ENCODE measurements at places on chromosomes 2 and 18. TPM values are rescaled to one million over a fixed set of nuclear protein-coding genes. Genes with fewer than 3 reads are reported as not detected.

DNA sequence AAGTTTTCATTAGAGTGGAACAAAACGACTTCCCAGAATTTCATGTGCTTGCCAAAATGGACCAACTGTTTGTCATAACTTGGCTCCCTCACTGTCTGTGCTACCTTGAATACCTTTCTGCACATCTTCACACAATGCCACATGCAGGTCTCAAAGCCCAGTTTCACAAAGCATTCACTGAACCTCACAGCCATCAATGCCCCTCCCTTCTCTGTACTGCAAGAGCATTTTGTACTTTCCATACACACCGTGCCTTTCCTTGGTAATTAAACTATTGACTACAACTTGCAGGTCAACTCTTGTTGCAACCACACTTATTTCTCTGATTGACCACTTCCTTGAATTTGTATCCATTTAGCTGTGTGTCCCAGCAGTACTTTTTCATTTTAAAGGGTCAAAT lies 50.5 kb downstream of the PAX3 start:
- DNase-seq: no peak

- peak; percentile 16 for DNase-seq
Observed at GRCh38 chr2:12314127-12314760, 402.5 kb upstream of the TRIB2 start.

DNA sequence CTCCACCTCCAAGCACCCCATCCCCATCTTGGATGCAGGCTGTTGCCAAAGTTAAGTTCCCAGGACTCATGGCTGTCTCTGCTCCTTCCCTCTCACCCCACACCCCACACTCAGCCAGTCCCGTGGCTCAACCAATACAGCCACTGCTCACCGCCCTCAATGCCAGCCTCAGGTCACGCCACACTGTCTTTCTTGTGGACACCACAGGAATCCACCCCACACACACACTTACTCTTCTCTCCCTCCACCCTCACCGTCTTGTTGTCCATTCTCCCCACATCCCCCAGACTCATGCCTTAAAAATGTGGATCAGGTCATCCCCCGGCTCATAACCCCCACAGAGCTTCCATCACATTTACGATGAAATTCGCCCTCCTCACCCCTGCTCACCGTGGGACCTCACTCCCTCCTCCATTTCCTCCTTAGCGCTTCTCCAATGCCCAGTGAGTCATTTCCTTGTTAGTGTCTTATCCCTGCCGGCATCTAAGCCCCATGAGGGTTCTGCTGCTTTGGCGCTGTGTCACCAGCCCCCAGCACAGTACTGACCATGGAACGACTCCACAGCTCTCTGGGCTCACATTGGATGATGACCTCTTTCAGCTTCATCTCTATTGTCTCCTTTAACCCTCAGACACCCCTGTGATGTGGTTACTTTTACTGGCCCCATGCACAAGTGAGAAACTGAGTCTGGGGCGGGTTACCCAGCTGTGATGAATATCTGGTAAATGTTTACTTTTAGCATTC lies 13.8 kb downstream of the MLPH start:
- DNase-seq: no peak

GRCh38 chr2:68931799-68932198 lies 20.9 kb downstream of the GKN2 start:
- no peak for DNase-seq

GRCh38 chr2:224894356-224894755 lies 147.9 kb downstream of the DOCK10 start:
- no peak for DNase-seq

DNA sequence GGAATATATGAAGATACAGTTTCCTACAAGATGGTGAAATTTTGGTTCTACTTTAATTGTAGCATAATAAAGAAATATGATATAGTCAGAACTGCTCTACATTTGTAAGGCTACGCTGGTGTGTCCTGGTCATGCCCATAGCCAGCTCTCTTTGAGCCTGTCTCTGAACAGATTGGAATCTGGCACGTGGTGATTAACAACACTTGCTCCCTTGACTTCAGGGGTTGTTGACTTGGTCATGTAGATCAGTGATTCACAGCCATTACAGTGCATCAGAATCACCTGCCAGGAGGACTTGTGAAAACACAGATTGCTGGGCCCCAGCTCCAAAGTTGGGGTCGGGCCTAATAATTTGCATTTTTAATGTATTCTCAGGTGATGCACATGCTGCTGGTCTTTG lies 80.4 kb downstream of the PTPRM start:
- DNase-seq: no peak

- DNase-seq: no peak
Observed at GRCh38 chr18:72180689-72181088, 363.5 kb downstream of the CBLN2 start.

GRCh38 chr2:192059266-192059665 lies 135.5 kb downstream of the TMEFF2 start:
- DNase-seq: no peak

GRCh38 chr2:227908266-227909054 lies 37.0 kb downstream of the DAW1 start:
- no peak for DNase-seq

DNA sequence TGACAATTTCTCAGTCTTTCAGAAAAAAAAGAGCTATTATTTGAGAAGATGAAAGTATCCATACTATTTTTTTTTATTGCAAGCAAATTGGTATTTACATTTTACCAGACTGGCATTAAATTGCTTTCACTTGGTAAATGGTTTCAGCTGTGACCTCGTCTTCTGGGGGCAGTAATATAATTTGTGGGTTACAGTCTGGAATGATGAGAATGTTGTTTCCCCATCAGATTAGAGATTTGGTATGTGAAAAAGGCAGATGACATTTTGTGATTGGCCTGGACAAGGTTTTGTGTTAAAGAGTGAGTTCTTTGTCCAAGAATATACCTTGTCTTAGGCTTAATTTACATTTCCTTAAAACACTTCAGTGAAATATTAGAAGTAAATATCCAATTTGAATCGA lies 390.1 kb upstream of the ST6GAL2 start:
- no peak for DNase-seq

DNA sequence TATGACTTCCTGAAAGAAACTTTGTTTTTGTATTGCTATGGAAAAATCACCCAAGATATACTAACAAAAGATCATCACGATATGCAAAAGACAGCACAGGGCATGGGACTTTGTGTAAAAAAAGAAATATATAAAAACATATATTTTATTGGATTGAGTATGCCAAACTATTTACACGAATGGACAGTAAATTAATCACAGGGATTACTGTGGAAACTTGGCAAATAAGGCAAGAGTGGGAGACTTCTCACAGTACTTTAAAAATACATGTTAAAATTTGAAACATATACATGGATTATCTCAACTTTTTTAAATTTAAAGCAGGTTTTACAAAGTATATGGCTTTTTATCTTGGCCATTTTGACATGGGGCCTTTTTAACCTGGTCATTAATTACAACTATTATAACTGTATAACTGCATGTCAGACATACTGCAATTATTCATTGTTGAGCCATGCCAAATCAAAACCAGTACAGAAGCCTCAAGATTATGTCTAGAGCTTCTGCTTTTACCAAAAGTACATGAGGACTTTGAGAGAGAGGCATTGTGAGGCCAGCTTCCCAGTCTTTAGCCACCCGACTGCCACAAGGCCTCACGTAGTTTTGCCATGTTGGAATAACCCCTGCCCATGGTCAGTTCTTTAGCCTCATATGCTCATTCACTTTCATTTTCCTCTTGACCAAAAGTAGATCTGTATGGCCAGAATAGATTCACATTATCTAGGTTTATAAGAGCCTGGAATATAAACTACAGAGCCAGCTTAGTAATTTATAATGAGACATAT lies 419.8 kb downstream of the SETBP1 start:
- peak; percentile 48 for DNase-seq

- DNase-seq: no peak
Observed at GRCh38 chr2:1515073-1515430, 101.8 kb downstream of the TPO start.

DNA sequence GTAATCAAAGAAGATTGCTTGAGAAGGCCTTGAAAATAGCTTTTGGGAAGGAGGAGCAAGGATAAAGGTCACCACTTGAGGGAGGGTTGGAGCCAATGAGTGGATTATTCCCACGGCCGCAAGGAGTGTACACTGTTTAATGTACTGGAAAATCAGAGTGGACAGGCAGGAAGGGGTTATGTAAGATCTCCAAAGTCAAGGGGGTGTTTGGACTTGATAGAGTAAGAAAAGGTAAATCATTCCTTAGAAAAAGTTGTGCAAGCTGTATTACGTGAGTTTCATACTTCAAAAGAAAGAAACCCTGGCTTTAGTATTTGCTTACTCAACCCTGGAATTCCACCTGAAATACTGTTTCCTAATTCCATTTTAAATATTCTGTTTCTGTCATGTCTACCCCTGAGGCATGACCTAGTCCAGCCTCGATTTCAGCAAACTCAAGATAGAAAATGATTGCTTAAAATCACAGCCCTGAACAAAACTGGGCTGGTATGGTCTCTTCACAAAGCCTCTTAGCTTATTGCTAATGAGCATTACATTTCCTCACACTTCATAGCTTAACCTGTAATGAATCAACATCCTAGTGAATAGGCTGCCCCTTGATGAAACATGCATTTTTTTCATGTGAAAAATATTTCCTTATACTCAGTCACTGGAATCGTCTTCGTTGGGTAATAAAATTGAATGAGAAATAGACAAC lies 1.1 kb downstream of the MREG start:
- peak; percentile 20 for DNase-seq

DNA sequence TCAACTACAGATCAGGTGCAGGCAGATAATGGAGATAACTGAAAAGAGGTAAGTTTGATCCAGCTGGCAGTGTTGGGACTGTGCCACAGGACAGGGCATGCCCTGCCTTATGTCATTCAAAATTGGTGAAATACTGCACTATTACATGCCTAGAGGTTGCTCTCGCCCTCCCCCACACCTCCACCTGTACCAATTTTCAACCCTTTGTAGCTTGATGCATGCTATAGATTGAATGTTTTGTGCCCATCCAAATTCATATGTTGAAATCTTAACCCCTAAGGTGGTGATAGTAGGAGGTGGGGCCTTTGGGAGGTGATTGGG lies 72.1 kb upstream of the LYPD6B start:
- DNase-seq: no peak

- no peak for DNase-seq
Observed at GRCh38 chr2:1621501-1621900, 122.8 kb downstream of the PXDN start.

- peak; percentile 71 for DNase-seq
Observed at GRCh38 chr2:105102963-105103421, 65.1 kb downstream of the MRPS9 start.

- DNase-seq: no peak
Observed at GRCh38 chr2:32852856-32853255, 93.9 kb upstream of the LTBP1 start.

DNA sequence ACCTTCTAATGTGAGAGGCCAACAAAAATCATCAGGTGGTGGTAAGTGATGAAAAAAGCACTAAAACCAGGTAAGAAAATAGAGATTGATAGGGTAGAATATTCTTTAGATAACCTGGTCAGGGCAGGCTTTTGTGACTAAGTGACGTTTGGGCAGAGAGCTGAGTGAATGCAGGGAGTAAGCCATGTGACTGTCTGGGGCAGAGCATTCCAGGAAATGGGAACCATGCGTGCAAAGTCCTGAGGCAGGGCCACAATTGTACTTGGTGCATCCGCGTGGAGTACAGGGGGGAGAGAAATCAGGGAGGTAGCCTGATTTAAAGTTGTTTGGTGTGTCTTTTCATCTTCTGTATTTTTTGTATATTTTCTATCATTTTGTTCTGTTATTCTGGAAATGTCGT lies 102.5 kb downstream of the LYPD6B start:
- no peak for DNase-seq

DNA sequence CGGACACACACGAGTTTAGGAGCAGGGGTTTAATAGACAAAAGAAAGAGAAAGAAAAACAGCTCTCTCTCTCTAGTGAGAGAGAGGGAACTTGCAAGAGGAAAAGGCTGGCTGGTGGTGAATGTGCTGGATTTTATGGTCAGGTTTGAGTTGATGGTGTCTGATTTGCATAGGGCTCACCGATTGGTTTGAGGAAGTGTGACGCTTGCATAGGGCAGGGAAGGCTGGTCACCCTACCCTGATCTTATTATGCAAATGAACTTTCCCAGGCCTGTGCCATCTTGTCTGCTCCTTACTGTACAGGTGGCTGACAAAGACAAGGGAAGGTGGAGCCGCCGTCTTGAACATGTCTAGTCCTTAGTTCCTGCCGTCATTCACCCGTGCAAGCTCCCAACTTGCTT lies 408.9 kb downstream of the RIT2 start:
- no peak for DNase-seq

GRCh38 chr2:84902526-84902925 lies 2.9 kb upstream of the TMSB10 start:
- DNase-seq: no peak

- DNase-seq: no peak
Observed at GRCh38 chr18:39345321-39345720, 1779.7 kb upstream of the CELF4 start.

GRCh38 chr2:62844311-62845090 lies 139.0 kb downstream of the EHBP1 start:
- DNase-seq: no peak

- no peak for DNase-seq
Observed at GRCh38 chr2:31219131-31219969, 2.0 kb upstream of the CAPN14 start.

The PRKAG3 gene
- 18.3 TPM for polyA plus RNA-seq

The FAM168B gene
- 74.1 TPM for polyA plus RNA-seq

The GBX2 gene
- not detected for polyA plus RNA-seq

The UGT1A5 gene
- polyA plus RNA-seq: not detected

The FBXO41 gene
- 0.19 TPM for polyA plus RNA-seq

The LIMS2 gene
- 25.1 TPM for polyA plus RNA-seq

The C2orf66 gene
- 0.18 TPM for polyA plus RNA-seq

The UGT1A6 gene
- not detected for polyA plus RNA-seq

The CAPN13 gene
- polyA plus RNA-seq: not detected

The PLEKHM3 gene
- 6.8 TPM for polyA plus RNA-seq

The SOCS6 gene
- polyA plus RNA-seq: 14.1 TPM

The ALMS1 gene
- polyA plus RNA-seq: 15.8 TPM

The OR6B2 gene
- not detected for polyA plus RNA-seq

The PLEK gene
- 7.8 TPM for polyA plus RNA-seq

The CHRND gene
- 97.9 TPM for polyA plus RNA-seq

The VIT gene
- polyA plus RNA-seq: 1.9 TPM

The IL36RN gene
- polyA plus RNA-seq: not detected
